Activated T-cell treated with anti-CD3 and anti-CD28 coated beads, Interleukin-2, amount 50 U/mL, for 72 hours (primary cell): ENCODE measurements at places on chromosomes 1 and 21. TPM values are rescaled to one million over a fixed set of nuclear protein-coding genes. Genes with fewer than 3 reads are reported as not detected.

GRCh38 chr21:26169061-26169610 is 1.4 kb downstream of the APP start:
- H3K4me1 ChIP-seq = peaks cover 40% of the 10 kb centered on the region
- peak; percentile 59 for DNase-seq
- peaks cover 9% of the 10 kb centered on the region for H3K27me3 ChIP-seq
- peaks cover 3% of the 10 kb centered on the region for H3K36me3 ChIP-seq
- peak overlapping the region; percentile 98 for H3K4me3 ChIP-seq

GRCh38 chr1:94004924-94005323 is 95.7 kb upstream of the GCLM start:
- no peaks in the 10 kb centered on the region for H3K4me1 ChIP-seq
- no peak overlapping the region for H3K4me3 ChIP-seq
- no peak overlapping the region for H3K27ac ChIP-seq
- H3K36me3 ChIP-seq = no peaks in the 10 kb centered on the region
- peaks cover 19% of the 10 kb centered on the region for H3K27me3 ChIP-seq

GRCh38 chr1:116855773-116856201 is 53.9 kb upstream of the PTGFRN start:
- peaks cover 25% of the 10 kb centered on the region for H3K4me1 ChIP-seq
- H3K4me3 ChIP-seq = no peak overlapping the region
- peaks cover 8% of the 10 kb centered on the region for H3K27me3 ChIP-seq
- H3K27ac ChIP-seq = no peak overlapping the region
- no peak for DNase-seq

GRCh38 chr1:201414051-201414738 is 7.3 kb downstream of the TNNI1 start:
- no peak overlapping the region for H3K4me3 ChIP-seq
- H3K4me1 ChIP-seq = no peaks in the 10 kb centered on the region
- H3K27ac ChIP-seq = no peak overlapping the region
- DNase-seq = no peak
- H3K27me3 ChIP-seq = peaks cover 26% of the 10 kb centered on the region

DNA sequence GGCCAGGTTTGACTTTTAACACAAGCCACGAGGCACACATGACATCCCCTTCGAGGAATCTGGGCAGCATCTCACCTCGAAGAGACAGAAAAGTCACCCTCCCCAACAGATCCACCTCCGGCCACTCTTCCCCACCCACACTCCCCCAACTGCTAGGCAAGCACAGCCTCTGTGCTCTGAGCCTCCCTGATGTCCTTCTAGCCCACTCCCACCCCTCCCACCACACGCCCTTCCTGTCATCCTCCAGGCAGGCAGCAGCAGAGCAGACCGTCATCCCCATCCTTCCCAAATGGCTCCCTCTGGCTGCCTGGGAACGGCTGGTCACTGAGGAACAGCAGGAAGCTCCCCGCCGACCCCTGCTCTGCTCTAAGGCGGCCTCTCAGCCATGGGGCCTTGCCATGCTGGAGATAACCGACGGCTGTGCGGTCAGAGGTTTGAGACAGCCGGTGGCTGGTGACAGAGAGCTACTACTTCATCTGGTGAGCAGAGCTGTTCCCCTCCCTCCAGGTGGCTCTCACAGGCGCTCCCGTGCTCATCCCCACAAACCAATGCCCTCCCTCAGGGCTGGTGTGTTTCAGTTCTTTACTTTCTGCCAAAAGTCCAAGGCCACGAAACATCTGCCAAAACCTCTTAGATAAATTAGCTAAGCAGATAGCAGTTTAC is 25.6 kb downstream of the NPHP4 start:
- no peaks in the 10 kb centered on the region for H3K4me1 ChIP-seq
- H3K27me3 ChIP-seq = no peaks in the 10 kb centered on the region
- H3K27ac ChIP-seq = no peak overlapping the region
- H3K36me3 ChIP-seq = no peaks in the 10 kb centered on the region
- DNase-seq = no peak

GRCh38 chr1:160346958-160347357 is 3.8 kb downstream of the NCSTN start:
- no peaks in the 10 kb centered on the region for H3K27me3 ChIP-seq
- peaks cover 12% of the 10 kb centered on the region for H3K36me3 ChIP-seq
- no peak for DNase-seq
- no peak overlapping the region for H3K27ac ChIP-seq
- no peak overlapping the region for H3K4me3 ChIP-seq

GRCh38 chr1:17852383-17852782 is 97.2 kb downstream of the ACTL8 start:
- no peaks in the 10 kb centered on the region for H3K4me1 ChIP-seq
- no peak overlapping the region for H3K27ac ChIP-seq
- H3K4me3 ChIP-seq = no peak overlapping the region
- DNase-seq = no peak
- no peaks in the 10 kb centered on the region for H3K36me3 ChIP-seq
- H3K27me3 ChIP-seq = no peaks in the 10 kb centered on the region

DNA sequence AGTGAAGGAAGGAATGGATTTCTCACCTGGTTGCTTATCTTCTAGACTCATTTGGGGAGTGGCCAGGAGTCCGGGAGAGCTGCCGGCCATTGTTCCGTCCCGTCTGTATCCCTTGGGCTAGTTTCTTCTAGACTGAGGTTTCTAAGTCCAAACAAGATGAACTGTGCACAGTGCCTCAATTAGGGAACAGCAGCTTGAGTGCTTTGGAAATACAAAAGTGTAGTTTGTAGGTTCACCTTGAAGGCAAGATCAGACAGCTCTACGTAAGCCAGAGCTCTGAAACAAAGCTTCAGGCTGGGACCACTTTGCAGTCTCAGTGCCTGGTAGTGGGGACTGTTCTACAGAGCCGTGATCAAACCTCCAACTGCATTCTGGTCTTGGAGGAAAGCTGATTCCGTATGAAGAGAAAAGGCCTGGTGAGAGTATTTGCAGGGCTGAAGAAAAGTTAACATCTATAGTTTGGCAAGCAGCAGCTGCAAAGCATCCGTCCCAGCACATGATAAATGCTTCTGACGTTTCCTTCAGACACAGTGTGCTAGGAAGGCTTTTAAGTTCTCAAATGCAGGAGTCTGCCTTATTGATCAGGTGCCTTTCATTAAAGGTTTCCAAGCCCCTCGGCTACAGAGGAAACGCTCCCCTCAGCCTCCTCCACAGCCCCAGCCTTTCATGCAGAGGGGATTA is 432.8 kb downstream of the KIF26B start:
- H3K27me3 ChIP-seq = no peaks in the 10 kb centered on the region
- no peak for DNase-seq
- H3K27ac ChIP-seq = no peak overlapping the region
- H3K4me1 ChIP-seq = no peaks in the 10 kb centered on the region
- no peaks in the 10 kb centered on the region for H3K36me3 ChIP-seq
- no peak overlapping the region for H3K4me3 ChIP-seq

DNA sequence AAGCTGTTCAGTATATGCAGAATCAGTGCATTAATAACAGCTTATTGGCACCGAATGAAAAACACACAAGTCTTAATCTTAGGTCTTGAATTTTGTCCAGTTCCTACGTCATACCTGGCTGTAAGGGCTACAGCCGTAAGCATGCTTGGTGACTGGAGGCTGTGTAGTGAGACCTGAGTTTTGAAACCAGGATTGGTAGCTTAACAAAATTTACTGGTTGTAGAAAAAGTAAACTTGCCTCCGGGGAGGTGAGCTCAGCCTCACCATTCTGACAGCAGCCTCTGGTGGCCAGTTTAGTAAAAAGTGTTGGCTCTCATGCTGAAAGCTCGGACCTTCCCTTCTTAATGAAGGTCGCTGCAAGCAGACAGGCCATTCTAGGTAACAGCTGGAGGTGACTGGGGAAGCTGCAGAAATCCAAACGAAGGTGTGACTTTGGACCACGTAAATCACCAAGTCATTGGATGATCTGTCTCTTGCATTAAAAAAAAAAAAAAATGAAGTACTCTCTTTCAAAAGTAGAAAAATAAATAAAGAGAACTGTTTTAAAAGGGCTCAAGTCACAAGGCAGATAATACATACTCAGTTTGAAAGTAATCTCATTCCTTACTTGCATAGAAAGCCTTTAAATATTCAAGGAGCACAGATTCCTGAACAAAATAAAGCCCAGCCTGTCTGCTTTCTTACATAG is 48.9 kb downstream of the HLCS start:
- H3K36me3 ChIP-seq = no peaks in the 10 kb centered on the region
- H3K4me1 ChIP-seq = no peaks in the 10 kb centered on the region
- no peak overlapping the region for H3K4me3 ChIP-seq

GRCh38 chr1:238171985-238172384 is 281.3 kb upstream of the ZP4 start:
- no peak overlapping the region for H3K4me3 ChIP-seq
- H3K27ac ChIP-seq = no peak overlapping the region
- no peak for DNase-seq
- H3K4me1 ChIP-seq = no peaks in the 10 kb centered on the region

TNFRSF9 gene
- 86.2 TPM for total RNA-seq

- peak overlapping the region; percentile 60 for H3K4me3 ChIP-seq
- H3K4me1 ChIP-seq = no peaks in the 10 kb centered on the region
- no peak overlapping the region for H3K27ac ChIP-seq
- H3K36me3 ChIP-seq = no peaks in the 10 kb centered on the region
Observed at GRCh38 chr1:228037401-228038386, 30.9 kb downstream of the WNT3A start.

DNA sequence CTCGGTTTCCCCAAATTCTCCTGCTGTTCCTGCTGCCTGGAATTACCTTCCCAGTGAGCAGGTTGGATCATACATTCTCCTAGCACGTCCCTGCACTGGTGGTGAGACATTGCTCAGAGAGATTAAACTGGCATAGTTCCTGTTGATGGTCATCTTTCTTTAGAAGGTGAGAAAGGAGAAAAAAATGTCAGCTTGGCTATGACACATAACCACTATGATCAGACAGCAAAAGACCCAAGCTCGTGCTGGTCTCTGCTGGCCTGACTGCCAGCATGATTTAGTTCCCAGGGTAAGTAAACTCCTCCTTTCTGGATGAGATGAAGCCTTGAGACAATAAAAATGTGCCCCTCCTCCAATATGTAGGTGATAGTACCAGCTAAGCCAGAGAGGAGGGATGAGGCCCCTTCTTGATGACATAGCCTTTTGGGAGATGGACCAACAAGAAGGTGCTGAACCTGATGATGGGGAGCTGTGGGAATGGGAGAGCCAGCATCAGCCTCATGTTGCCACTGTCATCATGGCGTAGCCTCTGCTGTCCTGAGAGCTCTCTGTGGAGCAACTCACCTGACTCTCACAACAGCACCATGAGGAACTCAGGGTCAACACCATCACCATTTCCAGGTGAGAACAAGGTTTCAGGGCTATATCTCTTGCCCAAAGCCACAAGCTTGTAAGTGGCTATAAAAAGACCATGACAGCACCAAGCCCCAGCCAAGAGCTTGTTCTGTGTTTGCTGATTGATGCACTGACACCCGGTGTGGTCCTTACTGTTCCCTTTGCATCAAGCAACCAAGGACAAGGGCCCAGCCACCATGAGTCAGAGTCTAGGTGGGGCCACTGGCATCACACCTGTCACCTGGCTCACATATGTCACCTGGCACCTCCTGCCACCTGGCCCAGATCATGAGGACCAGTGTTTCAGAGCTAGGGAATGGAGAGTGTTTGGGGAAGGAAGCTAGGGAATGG is 200.0 kb downstream of the MATN1 start:
- H3K27me3 ChIP-seq = peaks cover 20% of the 10 kb centered on the region
- no peak overlapping the region for H3K4me3 ChIP-seq
- H3K4me1 ChIP-seq = no peaks in the 10 kb centered on the region
- no peak overlapping the region for H3K27ac ChIP-seq

GRCh38 chr1:22972760-22973159 is at the start of gene LACTBL1:
Gene LACTBL1, minus strand, starts transcription at chr1:22972866. Its CDS starts 550 bp downstream, at chr1:22972316.
- H3K4me3 ChIP-seq = no peak within 1 kb of the TSS
- no peaks in the 10 kb centered on the region for H3K4me1 ChIP-seq
- H3K27me3 ChIP-seq = peaks cover 62% of the 10 kb centered on the region
- DNase-seq = no peak
- H3K36me3 ChIP-seq = no peaks in the 10 kb centered on the region
- no peak within 1 kb of the TSS for H3K27ac ChIP-seq

DNA sequence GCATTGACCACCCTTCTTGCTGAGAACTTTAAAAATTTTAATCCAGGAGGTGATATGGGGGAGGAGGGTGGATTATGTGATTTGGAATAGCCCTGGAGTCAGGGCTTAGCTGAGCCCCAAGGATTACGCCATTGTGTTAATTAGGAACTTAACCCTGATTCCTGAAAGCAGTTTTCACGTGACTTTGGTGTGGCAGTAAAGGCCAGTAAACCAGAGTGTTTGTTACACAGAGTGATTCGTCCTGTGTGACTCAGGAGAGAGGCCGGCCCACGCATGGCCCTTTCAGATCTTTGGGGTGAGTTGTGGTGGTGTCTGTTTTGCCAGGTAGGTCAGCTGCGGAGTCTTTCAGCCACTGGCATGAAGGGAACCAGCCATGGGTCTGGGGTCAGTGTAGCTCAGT is 107.6 kb downstream of the NOS1AP start:
- no peak for DNase-seq
- H3K36me3 ChIP-seq = no peaks in the 10 kb centered on the region
- no peak overlapping the region for H3K27ac ChIP-seq
- H3K27me3 ChIP-seq = peaks cover 7% of the 10 kb centered on the region
- H3K4me3 ChIP-seq = no peak overlapping the region
- no peaks in the 10 kb centered on the region for H3K4me1 ChIP-seq

- peaks cover 4% of the 10 kb centered on the region for H3K36me3 ChIP-seq
- peak overlapping the region; percentile 97 for H3K4me3 ChIP-seq
- peak overlapping the region; percentile 98 for H3K27ac ChIP-seq
- H3K4me1 ChIP-seq = peaks cover 49% of the 10 kb centered on the region
- DNase-seq = no peak
Observed at GRCh38 chr1:75725266-75725665, 757 bp downstream of the ACADM start.

SEC16B gene
- not detected for total RNA-seq

DNA sequence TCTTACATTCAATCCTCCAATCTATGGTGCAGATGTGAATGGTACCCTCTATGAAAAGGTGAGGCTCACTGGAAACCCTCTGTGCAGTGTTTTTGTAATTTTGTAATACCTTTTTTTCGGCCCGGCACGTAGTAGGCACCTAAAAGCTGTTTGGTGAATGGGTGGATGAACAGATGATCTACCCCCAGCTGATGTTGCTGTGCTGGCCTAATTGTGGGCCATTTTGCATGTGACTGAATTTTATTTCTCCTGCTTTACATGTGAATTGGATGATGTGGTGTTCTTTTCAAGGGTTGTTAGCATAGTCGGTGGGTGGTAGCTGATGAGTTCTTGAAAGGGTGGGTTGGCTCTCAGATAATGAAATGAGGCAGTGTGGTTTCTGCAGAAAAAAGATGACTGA is 10.4 kb downstream of the KDM4A start:
- peaks cover 19% of the 10 kb centered on the region for H3K4me1 ChIP-seq
- H3K4me3 ChIP-seq = no peak overlapping the region
- H3K36me3 ChIP-seq = peaks cover 11% of the 10 kb centered on the region
- no peaks in the 10 kb centered on the region for H3K27me3 ChIP-seq
- H3K27ac ChIP-seq = no peak overlapping the region
- no peak for DNase-seq

- H3K36me3 ChIP-seq = no peaks in the 10 kb centered on the region
- H3K27ac ChIP-seq = no peak overlapping the region
- H3K27me3 ChIP-seq = peaks cover 6% of the 10 kb centered on the region
- DNase-seq = no peak
- H3K4me3 ChIP-seq = no peak overlapping the region
Observed at GRCh38 chr1:112807999-112808398, 92.9 kb upstream of the PPM1J start.

RAP1GAP gene
- total RNA-seq = 2.4 TPM

ZNF593OS gene
- total RNA-seq = not detected

PRRX1 gene
- not detected for total RNA-seq

GRCh38 chr1:174815474-174815908 is 184.3 kb upstream of the CACYBP start:
- peaks cover 5% of the 10 kb centered on the region for H3K36me3 ChIP-seq
- H3K4me3 ChIP-seq = no peak overlapping the region
- no peak for DNase-seq
- H3K27me3 ChIP-seq = no peaks in the 10 kb centered on the region
- no peak overlapping the region for H3K27ac ChIP-seq

GRCh38 chr1:145758116-145758515 is 38.8 kb downstream of the CD160 start:
- H3K27me3 ChIP-seq = no peaks in the 10 kb centered on the region
- no peak for DNase-seq
- H3K27ac ChIP-seq = no peak overlapping the region
